ENCODE measurements at places on chromosomes 6 and 20.

GRCh38 chr20:61127311-61128039, 124.6 kb upstream of the CDH4 start:
- DNase-seq = no peak

DNA sequence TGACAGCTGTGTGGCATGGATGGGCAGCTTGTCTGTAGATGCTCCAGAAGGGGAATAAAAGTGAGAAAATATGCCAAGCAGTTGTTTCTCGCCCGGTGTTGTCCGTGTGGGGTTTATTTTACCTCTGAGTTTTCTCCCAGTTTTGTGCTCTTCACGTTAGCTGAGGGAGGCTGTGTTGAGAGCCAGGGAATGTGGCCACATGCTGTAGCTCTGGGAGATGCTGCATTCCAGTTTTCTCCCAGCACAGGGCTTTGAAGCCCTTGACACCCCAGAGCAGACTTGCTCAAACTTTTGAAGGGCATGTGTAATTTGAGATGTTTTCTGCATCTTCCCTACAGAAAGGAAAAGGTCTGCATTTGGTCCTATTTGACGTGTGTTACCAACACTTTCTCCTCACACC, 67.7 kb downstream of the RREB1 start:
- no peak for DNase-seq

DNA sequence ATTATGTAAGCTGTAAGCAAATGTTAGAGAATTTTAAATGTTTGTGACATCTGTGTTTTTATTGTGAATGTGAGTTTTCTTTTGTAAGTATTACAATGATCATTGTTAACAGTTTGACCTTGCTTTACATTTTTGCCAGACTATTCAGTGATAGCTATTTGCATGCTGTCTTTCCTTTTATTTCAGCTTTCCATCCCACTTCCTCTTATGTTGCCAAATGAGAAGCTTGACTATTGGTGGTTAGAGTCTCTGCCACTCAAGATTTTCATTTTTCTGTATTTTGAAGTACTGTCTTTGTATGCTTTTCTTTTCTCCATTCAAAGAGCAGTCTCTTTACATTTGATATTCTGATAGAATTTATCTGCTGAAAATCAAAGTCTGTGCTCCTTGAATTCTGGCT, 104.1 kb downstream of the PRIM2 start:
- DNase-seq = no peak

DNA sequence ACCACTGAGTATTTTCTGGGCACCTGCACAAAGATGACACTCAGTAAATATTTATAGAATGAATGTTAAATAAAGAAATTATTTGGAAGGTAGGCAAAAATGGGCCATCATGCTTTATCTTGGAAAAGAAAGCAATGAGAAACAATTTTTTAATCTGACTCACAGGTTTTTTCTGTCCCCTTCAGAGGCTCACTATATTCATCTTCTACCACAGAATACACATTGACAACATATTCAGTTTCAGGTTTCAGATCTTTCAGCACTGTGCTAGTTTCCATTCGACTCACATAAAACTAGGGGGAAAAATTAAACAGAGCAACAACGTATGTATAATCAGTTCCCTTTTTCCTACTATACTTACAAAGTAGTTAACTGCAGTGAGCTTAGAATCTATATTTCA, 58.3 kb downstream of the COL12A1 start:
- DNase-seq = no peak

GRCh38 chr6:70819646-70820045, 137.2 kb downstream of the B3GAT2 start:
- no peak for DNase-seq

GRCh38 chr6:136317021-136317694, 27.5 kb upstream of the BCLAF1 start:
- no peak for DNase-seq

DNA sequence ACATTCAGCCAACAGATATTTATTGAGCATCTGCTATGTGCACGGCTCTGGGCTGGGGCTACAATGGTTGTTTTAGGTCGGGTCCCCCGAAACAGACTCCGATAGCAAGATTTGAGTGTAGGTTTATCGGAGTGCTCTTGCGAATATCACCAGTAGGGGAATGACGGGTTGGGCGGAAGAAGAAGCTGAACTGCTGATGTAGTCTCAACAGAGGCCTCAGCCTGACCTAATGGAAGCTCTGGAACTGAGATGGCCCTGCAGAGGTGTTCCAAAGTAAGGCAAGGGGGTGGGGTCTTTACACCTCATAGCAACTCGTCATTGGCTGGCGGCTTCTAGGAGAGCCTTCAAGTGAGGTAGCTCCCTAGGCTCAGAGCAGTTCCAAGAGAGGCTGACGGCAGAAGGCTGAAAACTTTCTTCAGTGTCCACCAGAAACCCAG, 1.1 kb downstream of the L3MBTL1 start:
- DNase-seq = no peak

GRCh38 chr6:28371706-28372451, 22.1 kb downstream of the ZKSCAN3 start:
- DNase-seq = no peak

DNA sequence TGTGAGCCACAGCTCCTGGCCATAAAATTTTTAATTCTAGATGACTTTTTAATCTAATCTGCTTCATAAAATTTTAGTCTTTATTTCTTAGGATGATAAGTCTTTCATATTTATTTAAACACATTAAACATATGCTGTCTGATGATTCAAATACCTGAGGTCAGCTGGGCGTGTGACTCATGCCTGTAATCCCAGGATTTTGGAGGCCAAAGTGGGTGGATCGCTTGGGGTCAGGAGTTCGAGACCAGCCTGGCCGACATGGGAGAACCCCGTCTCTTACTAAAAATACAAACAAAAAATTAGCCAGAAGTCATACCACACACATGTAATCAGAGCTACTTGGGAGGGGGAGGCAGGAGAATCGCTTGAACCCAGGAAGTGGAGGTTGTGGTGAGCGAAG, 53.1 kb downstream of the RBM24 start:
- no peak for DNase-seq

DNA sequence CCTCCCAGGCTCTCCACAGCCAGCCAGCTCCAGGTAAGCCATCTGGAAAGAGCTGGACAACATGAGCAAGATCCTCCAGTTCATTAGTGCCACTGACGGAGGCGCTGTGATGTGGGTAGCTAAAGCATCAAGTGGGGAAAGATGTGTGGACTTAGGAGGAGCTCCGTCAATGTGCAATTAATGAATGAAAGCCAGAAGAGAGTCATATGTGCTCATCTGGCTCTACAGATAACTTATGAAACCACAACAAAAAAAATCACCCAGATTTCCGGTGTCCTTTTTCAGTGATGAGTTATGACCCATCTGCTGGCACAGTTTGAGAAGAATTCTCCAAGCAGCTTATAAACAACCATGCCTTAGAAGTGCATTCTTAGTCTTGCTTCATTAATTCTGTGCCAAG, 311.7 kb upstream of the PLCB4 start:
- no peak for DNase-seq

DNA sequence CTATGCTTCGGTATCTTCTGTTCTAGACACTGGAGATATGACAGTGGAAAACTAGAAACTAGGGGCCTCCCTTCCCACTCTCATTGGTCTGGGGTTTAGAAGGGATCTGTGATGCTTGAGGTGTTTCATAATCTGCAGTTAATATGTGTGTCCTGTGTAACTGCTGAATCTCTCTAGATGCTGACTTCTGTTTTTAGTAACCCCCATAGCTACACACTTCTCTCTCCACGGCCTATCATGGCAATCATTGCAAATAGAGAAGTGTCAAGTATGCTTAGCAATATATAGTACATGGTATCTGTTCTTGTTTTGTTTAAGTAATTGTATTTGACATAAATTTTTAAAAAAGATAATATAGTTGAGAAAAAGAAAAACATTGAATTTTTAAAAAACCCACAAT, 394.6 kb upstream of the MMS22L start:
- DNase-seq = no peak

GRCh38 chr6:37819802-37820717, 533 bp downstream of the ZFAND3 start:
- DNase-seq = peak; percentile 22

DNA sequence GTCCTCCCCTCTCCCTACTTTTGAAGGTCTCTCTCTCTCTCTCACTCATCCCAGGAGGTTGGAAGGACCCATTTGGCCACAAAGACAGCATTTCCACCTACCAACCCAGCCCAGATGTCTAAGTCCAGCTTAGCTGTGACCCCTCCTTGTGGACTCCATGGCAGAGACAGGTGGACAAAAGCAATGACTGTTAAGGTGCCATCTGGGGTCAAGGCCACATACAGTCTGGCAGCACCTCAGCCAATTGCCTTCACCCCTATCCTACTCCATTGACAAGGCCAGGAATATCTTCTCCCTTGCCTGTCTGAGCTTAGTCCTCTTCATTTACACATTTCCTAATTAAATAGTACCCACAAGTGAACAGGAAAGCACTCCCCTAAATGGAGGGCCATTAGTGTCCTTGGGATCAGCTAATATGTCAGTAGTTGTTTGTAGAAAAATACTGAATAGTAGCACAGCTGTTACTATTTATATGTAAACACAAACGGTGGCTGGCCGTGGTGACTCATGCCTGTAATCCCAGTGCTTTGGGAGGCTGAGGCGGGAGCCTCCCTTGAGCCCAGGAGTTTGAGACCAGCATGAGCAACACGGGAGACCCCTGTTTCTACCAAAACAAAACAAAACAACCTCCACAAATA, 28.8 kb downstream of the GCM1 start:
- no peak for DNase-seq

DNA sequence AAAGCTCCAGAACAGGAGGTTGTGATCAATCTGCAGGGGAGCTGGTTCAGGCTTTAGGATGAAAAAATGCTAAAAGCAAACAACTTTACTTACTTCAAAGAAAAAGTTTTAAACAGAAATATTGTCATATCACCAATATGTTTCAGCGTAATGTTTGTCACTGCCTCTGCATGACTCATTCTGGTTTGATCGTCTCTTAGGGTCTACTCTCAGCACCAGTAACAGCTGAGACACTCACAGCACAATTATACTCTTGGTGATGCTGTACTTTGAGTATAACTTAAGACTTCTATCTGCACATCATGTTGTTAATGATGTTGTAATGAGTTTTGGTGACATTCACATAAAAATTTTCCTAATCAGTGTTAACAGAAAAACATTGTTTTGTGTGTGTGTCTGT, 665.4 kb downstream of the EPM2A start:
- DNase-seq = no peak

GRCh38 chr6:144149558-144149893, 791 bp upstream of the STX11 start:
- no peak for DNase-seq

DNA sequence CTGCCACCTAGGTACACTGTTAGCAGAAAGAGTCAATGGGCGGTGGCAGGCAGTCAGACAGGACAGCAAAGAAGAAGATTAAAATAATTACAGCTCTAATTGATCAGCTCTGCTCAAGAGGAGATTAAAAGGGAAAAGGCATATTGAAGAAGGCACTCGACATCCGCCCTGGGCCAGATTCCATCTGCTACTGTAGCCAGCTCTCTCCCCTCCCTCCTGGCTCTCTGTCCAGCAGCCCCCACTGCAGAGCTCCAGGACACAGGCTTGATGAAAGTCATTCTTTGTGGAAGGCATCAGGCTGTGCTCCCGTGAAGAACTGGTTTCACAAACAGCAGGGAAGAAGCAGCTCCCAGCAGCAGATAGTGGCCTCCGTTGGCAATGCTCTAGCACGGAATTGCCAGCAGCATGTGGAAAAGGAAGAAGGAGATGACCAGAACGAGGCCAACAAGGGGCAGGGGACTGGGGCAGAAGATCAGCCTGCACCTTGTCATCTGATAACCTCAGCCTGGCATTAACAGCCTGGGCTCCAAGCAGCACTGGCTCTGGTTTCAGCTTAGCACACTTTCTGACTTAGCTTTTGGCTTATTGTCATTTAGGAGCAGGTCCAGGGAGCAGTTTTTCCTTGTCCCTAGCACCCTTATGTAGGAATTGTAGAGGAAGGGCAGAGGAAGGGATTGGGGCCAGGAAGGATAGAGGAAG, 465.9 kb downstream of the KIF16B start:
- DNase-seq = no peak

DNA sequence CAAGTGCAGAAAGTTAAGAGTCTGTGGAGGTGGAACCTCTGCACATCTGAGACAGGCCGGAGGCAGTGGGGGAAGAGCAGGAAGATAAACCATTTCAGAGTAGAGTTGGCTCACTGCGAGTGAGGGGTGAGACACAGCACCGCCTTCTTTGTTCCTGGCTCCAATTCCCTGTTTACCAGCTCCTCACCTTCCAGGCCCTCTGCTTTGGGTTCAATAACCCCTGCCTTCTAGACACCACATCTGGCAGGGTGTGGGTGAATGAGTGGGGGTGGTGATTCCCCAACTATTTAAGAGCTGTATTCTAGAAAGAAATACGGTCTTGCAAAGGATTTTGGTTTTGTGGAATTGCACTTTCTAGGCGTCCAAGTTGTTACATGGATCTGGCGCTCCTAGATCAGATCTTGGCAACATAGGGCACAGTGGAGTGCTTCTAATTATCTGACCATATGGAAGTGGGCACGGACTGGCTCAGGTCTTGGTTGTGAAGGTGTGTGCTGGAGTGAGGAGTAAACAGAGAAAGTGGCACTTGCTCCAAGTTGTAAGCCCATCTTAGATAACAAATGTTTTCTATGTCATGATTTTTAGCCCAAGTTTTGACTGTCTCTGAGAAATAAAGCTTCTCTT, 141.6 kb upstream of the NRN1 start:
- DNase-seq = no peak

- no peak for DNase-seq
Observed at GRCh38 chr6:69261010-69261409, 535.8 kb downstream of the LMBRD1 start.

DNA sequence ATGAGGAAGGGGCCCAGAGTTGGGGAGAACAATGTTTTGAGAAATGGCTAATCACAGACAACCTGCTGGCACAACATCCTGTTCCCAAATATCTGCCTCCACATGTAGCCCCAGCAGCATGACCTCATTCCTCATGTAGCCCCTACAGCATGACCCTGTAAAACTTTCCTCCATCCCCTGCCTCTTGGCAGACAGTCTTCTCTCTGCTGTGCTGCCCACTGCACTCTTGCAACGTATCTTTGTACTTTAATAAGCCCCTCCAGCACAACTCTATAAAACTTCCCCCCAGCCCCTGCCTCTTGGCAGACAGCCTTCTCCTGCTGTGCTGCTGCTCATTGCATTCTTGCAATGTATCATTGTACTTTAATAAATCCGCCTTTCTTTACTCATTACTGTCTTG, 278.8 kb downstream of the HDGFL1 start:
- no peak for DNase-seq

DNA sequence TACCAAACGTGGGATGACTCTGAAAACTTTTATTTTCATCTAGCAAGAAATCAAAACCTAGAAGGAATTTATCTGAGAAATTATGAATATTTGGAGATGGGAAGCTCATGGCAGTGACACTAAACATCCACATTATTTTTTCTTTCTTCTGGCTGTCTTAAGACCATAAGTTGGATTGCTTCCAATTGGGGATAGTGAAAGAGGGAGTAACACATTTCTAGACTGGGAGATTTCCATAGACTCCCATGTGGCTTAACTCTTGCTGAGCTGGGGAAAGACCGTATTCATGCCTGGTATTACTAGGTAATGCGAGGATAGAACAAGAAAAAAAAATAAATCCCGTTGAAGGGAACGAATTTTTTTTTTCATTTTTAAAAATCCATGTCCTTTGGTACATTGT, 120.0 kb downstream of the UTRN start:
- no peak for DNase-seq

- DNase-seq = no peak
Observed at GRCh38 chr6:160071805-160072690, 49.6 kb upstream of the SLC22A1 start.

Data from stimulated activated CD4-positive, alpha-beta T cell treated with anti-CD3 and anti-CD28 coated beads, TNF-alpha, amount 100 ng/mL, for 1 hour (primary cell).